DMS 273 treated with DMSO at 0.1 percent for 48 hours (cell line): ENCODE measurements at places on chromosomes 3 and 15.

GRCh38 chr3:88231207-88231606 lies 81.4 kb downstream of the C3orf38 start:
- no peak for DNase-seq

DNA sequence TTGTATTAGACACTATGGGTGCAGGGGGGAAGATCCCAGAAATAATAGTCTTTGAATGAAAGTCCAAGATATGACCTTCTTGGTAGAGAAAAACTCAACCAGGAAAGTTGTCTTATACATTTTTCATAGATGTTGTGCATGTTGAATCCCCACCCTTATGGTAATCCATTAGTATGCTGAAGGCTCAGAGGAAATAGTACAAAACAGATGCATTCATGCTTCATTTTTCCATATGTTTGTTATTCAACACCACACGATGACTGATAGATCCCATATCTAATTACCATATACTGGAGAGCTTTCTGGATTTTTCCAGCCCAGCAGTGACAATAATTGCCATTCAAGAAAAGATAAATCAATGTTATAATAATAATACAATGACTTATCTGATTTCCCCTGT lies 487.4 kb downstream of the FGF12 start:
- no peak for DNase-seq

DNA sequence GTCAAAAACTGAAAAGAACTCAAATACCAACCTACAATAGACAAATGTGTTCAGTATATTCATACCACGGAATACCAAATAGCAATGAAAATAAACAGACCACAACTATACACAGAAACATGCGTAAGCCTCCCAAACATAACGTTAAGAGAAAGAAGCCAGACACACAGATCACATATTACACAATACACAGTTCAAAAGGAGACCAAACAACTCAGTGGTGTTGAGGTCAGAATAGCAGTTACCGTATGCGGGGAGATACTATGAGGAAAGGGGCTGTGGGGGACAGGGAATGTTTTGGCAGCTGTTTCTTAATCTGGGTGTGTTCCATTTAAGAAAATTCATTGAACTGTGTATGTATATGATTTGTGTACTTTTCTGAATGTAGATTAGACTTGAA lies 6.6 kb downstream of the OSBPL10 start:
- no peak for DNase-seq

- DNase-seq, result no peak
Observed at GRCh38 chr15:74825866-74826265, 561 bp upstream of the CPLX3 start.

- DNase-seq, result peak; percentile 69
Observed at GRCh38 chr3:160006282-160007163, 17.9 kb downstream of the IL12A start.

- DNase-seq, result no peak
Observed at GRCh38 chr3:29889215-29889614, 608.3 kb downstream of the RBMS3 start.

DNA sequence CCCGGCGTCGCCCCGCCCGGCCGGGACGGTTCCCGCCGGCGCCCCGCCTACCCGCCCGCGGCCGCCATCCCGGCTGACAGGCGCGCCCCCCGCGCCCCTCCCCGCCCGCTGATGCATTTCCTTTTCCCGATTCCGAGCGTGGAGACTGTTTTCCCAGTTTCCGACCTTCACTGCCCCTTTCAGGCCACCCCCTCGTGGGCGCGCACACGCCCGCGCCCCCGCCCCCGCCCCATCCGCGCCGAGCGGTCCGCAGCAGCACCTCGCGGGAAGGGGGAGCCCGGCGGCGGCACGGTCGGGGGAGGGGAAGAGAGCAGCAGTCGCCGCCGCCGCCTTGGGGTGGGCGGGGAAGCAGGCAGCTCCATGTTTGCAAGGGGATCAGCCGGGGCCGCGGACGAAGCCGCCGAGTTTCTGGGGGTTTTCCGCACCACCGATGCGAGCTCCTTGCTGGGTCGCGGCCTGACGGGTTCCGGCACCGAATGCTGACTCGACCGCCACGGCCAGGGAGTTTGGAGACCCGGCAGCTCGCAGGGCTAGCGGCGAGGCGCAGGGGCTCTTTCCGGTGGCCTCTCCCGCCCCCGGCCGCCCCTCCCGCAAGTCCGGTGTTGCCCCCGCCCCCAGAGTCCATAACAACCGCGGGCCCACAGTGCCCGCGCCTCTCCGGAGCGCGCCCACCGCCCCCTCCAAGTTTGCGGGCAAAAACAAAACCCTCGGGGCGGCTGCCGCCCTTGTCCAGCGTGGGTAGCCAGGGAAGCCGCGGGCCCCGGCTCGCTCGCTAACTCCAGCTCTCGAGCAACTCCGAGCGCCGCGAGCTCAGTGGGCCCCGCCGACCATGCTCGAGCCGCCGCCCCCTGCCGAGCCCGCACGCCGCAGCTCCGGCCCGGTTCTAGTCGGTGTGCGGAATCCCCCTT lies 3.2 kb upstream of the SIN3A start:
- peak; percentile 67 for DNase-seq

- no peak for DNase-seq
Observed at GRCh38 chr15:48644467-48644826, 1.1 kb downstream of the FBN1 start.

- no peak for DNase-seq
Observed at GRCh38 chr3:4906107-4906621, 73.1 kb upstream of the BHLHE40 start.

DNA sequence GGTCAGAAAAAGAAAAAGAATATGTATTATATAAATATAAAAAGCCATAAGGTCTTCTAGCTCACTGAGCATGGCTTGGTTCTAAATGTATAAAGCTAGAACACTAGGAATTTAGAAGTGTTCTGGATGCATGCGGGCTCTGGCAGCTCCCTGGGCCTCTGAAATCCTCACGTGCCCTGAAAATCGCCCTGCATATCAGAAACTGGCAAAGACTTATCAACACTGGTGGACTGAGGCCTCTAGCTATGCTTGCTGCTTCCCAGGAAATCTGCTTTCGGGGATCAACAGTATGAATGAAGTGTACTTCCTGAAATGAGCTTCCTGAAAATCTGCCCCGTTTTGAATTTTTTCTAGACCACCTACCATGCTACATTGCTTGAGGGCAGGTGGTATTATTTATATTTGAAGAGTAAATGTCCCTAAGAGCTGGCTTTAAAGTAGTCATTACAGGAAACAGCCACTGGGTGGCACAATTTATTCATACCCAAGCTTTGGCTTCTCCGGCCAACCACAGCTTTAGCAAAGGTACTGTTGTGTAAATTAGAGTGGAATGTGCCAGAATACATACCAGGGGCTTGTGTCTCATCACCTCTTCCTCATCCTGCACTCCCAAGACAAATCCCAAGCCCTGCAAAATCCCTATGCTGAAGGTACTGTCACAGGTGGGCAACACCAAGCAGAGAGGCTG lies 17.7 kb downstream of the CRTAP start:
- DNase-seq, result no peak

GRCh38 chr3:105984837-105985236 lies 116.0 kb upstream of the CBLB start:
- DNase-seq, result no peak

DNA sequence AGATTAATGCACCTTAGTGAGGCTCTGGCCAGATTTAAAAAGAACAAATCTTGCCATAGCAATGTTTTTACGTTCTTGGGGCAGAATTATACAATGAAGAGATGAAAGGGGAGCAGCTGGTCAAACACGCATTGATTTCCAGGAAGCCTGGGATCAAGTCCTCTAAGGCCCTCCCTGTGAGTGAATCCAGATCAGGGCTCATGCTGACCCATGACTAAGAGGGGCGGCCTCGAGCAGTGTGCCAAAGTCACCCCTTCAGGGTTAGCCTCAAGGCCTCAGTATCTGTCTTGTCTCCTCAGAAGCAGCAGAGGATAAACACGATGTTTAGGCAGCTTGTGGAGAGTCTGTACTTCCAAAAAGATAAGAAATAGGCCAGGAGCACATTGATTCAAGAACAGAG lies 9.3 kb upstream of the RBP1 start:
- no peak for DNase-seq

DNA sequence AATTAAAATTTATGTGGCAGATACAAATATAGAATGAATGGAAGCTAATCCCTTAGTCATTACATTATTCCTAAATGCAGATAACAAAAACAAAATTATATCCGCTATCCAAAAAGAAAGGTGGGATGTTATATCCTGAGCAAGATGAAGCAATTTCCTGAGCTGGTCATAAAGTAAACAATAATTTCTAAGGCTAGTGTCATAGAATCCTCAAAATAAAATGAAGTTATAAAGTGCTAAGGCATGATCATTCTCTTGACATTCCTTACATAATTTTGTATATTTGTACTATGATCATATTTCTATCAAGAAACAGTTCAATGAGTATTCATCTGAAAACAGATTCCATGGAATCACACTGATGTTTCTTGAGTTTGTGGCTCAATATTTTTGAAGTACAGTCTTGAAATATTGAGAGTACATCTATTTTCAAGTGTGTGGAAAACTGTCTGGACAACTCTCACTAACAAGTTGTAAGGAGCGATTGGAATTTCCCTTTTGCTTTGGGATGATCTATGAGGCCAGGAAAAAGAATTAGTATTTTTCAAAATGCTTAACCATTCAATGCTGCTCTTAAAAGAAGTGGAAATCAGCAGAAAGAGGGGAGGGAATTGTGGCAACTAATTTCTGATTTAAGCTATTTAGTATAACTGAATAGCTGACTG lies 92.4 kb downstream of the ABI3BP start:
- DNase-seq, result no peak
